ENCODE measurements at places on chromosomes 6 and 20.

DNA sequence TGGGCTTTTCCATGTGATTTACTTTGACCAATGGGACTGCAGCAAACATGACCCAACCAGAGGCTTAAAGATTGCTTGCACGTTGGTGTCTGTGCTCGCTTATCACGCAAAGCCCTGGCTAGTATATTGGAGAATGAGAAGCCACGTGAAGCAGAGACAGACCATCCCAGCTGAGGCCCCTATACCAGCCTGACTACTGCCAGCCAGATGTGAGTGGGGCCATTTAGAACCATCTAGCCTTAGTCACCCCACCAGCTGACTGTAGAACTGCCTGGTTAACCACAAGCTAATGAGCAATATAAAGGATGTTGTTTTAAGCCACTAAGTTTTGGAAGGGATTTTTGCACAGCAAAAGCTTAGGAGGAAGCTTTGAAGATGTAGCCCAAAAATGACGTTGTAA lies 74.5 kb downstream of the MACROD2 start:
- DNase-seq, result peak; percentile 15

- no peak for DNase-seq
Measured at GRCh38 chr6:43147691-43148477, 23.2 kb upstream of the SRF start.

- DNase-seq, result no peak
Measured at GRCh38 chr6:5091210-5092069, 6.3 kb downstream of the PPP1R3G start.

DNA sequence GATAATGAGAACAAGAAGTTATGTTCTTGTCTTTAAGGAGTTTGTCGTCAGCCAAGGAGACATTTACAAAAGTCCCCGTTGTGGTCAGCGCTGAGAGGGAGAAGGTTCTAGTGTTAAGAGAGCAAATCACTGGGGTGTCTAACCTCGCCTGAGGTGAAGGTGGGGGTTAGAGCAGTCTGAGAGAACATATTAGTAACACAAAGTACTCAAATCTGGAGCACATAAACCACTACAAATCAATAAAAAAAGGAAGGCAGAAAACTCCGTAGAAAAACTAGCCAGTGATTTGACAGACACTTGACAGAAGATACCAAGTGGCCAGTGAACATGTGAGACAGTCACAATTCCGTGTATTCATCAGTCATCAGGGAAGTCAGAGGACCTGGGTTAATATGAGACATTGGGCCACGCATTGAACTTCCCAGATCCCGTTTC lies 45.4 kb downstream of the CDS2 start:
- no peak for DNase-seq

GRCh38 chr6:63440057-63440456 lies 120.3 kb upstream of the LGSN start:
- no peak for DNase-seq

- peak; percentile 56 for DNase-seq
Measured at GRCh38 chr6:56091159-56091869, 156.1 kb downstream of the COL21A1 start.

GRCh38 chr6:167077241-167077932 lies 45.5 kb upstream of the CCR6 start:
- no peak for DNase-seq

DNA sequence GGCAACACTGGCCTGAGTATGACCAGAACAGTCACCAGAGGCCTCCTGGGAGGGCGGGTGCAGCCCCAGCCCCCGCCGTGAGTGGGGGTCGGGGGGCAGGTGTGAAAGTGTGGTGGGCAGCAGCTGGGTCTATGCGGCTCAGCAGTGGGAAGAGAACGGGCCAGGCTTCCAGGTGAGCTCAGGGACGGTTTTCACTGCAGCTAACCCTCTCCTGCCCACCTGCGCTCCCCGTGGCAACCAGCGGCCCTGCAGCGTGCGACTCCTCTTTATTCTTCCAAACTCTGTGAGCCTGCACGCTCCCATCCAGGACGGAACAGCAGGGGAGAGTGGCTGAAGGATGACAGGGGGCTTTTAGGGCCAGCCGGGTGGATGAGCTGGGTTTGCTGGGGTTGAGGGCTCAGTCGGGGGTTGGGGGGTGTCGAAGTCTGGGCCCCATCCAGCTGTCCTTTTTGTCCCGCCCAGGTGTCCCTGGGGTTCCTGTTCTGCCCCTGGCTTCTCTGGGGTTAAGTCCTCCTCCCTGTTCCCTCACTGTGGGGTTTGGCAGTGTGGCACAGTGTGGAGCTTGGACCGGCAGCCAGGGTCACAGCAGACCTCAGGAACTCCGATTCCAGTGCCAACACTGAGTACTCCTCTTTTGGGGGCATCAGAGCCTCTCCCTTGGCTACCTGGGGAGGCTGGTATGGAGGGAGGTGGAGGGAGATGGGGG lies 859 bp upstream of the BIRC7 start:
- DNase-seq, result no peak

GRCh38 chr6:4668271-4669179 lies 107.7 kb upstream of the CDYL start:
- DNase-seq, result peak; percentile 24

- no peak for DNase-seq
Measured at GRCh38 chr6:153958860-153959259, 80.2 kb upstream of the OPRM1 start.

DNA sequence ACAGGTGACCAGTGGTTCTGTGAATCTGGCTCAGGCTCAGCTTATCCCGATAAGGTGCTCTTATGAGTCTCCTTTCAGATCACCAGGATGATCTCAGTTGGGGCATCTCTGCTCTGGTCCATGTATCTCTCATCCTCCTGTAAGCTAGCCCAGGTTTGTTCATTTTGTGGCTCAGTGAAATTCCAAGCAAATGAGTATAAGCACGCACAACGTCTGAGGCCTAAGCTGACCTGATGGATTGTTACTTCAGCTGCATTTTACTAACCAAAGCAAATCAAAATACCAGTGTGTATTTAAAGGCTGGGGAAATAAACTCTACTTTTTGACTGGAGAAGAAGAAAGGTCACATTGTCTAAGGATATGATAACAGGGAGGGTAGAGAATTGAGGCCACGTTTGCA lies 551.0 kb upstream of the BTBD3 start:
- DNase-seq, result peak; percentile 32

DNA sequence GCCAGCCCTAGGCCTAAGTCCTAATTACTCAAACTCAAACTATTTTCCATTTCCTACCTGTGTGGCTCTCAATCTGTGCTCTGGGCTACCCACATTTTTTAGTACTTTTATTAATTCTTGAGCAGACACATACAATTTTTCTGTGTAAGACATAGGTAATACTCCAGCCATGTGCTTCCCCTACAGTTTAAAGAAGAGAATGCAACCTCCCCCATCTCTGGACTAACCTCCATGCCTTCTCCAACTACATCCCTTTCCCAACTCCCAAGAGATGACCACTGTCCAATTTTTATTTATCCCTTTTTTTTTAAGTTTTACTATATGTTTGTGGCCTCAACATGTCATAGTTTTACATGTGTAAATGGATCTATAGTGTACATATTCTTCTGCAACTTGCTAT lies 5.8 kb downstream of the HMGN4 start:
- peak; percentile 29 for DNase-seq

- DNase-seq, result no peak
Measured at GRCh38 chr6:158686791-158687381, 37.0 kb downstream of the SYTL3 start.

- DNase-seq, result no peak
Measured at GRCh38 chr6:152223636-152224035, 413.5 kb downstream of the SYNE1 start.

DNA sequence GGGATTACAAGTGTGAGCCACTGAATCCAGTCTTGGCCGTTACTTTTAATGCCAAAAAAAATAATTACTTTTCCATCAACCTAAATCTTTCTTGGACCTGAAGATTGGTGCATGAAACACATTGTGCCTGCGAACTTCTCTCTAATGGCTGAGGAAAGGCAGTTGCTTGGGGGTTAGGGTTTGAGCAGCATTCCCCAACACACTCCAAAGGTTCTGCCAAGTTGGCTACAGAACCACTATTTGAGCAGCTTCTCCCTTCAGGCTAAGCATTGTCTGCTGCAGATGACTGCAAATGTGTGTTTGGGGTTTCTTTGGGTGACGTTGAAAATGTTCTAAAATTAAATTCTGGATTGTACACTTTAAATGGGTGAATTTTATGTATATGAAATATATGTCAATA lies 6.3 kb upstream of the LBP start:
- no peak for DNase-seq

DNA sequence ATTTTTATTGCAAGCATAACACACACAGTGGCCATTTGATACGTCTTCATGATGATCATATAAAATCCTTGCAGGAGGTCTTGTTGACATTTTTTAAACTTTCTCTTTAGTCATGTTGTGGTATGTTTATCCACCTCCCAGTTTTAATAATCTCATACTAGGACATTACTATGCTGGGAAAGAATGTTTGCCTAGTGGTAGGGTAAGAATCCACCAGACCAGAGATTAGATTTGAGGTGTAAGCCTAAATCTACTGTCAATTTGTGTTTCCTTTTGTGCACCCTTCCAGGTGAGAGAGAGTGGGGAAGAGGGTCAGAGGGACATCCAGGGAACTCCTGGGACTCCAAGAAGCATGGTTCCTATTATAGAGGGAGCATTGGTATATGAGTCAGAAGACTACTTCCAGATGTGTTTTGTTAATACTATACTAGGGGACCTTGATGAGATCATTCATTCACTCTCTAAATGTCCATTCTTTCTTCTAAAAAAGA lies 298.3 kb upstream of the SASH1 start:
- peak; percentile 43 for DNase-seq

DNA sequence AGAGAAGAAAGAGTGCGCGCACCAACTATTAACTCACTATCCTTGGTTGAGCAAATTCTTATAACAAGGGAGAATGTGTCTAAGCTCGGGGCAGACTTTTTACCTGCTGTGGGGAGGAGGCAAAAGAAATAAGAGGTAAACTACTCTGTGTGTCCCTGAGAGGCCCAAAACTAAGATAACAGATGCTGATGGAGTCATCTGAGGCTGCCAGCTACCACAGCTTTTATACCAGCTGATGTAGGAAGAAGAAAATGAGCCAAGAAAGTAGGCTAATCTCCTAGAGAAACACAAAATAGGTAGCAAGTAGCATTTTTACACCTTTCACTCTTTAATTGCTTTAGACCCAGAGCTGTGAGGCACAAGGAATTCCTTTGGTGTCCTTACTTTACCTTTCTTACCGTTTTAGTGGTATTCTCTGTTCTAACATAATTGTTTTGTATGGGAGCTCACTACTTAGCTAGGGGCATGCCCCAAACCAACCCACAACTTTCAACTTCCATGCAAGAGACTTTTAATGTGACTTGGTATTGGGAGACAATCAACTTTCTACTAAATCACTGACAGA lies 27.8 kb upstream of the PIM1 start:
- no peak for DNase-seq

GRCh38 chr20:35302421-35303335 lies 10.5 kb upstream of the FAM83C start:
- DNase-seq, result peak; percentile 65

GRCh38 chr6:11055127-11055627 lies 11.1 kb upstream of the ELOVL2 start:
- DNase-seq, result peak; percentile 70

DNA sequence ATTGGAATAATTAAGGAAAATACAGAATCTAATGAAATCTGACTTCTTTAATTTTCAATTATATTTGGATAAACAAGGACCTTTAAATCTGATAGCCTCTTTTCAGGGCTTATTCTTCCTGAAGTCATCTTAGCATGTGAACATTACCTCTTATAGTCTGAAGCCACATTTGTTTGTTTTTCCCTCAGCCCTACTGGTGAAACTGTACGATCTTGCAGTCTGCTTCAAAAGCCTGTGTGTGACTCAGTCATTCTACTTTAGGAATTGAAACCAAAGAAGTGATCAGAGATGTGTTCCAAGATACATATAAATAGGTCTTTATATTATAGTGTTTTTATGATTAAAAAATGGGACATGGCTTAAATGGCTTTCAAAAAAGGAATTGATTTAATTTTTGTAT lies 67.5 kb downstream of the MACROD2 start:
- no peak for DNase-seq

DNA sequence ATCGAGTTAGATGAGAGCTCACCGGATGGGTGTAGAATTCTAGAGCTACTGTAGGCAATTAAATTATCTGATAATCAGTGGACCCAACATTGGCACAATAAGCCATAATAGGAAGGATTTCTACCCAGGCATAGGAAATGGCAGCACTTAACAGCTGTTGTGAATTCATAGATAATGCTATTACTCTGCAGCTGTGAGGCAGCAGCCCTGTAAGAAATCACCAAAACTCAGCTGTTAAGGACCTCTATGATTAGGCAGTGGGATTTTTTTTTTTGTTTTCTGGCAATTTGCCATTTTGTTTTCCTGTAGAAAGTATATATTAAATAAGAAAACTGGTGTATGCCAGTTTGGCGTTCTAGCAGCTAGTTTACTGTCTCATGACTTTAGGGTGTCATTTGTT lies 609.1 kb upstream of the SLC35B3 start:
- no peak for DNase-seq

DNA sequence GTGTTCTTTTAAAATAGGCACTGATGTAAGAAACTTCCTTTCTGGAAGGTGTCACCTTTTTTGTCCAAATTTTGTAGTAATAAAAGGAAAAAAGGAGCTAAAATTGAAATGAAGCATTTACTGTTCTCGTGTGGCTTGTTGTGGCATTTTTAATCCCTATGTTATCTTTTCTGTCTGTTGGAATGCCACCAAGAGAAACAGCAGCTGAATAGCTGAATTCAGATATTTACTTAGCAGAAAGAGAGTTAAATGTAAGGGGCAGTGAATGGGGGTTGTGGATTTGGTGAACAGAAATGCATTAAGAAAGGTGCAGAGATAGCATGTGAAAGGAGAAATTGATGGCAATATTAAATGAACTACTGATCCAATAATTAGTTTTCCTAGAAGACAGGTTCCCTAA lies 573.6 kb upstream of the EPHA7 start:
- no peak for DNase-seq

DNA sequence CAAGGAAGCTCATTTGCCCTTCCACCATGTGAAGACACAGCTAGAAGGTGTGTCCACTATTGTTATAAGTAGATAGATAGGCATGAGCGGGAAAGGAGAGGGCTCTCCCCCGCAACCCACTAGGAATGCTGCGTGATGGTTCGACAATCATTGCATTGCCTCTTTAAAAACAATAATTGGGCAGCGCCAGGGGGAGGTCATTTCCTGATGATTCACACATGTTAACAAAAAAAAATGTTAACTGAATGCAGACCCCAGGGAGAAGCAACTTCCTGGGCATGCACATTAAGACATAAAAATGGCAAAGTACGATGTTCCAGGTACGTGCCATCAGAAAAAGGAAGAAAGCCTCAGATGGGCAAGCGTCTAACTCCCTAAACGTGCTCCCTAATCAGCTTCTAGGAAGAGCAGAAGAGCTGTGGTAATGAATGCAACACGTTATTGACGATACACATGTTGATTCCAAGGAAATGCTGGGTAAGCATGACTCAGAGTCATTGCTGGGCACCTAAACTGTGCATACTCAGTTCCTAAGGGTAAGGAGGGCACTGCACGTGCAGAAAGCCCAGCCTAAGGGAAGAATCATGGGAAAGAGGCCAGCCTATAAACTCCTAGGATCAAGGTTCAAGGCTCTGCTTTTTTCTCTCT lies 113.7 kb downstream of the FAM217A start:
- DNase-seq, result peak; percentile 47

DNA sequence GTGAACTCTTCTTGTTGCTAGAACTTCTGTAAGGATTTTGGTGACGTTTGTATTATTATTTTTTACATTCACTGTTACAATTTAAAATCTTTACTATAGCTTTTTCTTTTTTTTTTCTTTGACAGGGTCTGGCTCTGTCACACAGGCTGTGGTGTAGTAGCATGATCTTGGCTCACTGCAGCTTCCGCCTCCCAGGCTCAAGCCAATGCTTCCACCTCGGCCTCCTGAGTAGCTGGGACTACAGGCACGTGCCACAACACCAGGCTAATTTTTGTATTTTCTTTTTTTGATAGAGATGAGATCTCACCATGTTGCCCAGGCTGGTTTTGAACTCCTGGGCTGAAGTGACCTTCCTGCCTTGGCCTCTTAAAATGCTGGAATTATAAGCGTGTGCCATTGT lies 21.2 kb downstream of the HECA start:
- DNase-seq, result no peak

Data from EL (cell line).